ENCODE measurements at places on chromosomes 3 and 15. TPM values are rescaled to one million over a fixed set of nuclear protein-coding genes. Genes with fewer than 3 reads are reported as not detected.

Gene KLHL40
- total RNA-seq: not detected

Gene SLC2A2
- 12.6 TPM for total RNA-seq

Gene C3orf22
- total RNA-seq: not detected

Gene SLC51A
- 0.98 TPM for total RNA-seq

Gene MUSTN1
- 18.6 TPM for total RNA-seq

Gene RABL3
- 30.1 TPM for total RNA-seq

Gene NPAP1
- total RNA-seq: 0.19 TPM

Gene PLA1A
- total RNA-seq: 6.7 TPM

Gene GATA2
- 31.4 TPM for total RNA-seq

Gene BCL2A1
- 2.4 TPM for total RNA-seq

Gene MNS1
- total RNA-seq: 5.6 TPM

Gene HIGD2B
- not detected for total RNA-seq

Gene FILIP1L
- total RNA-seq: 25.5 TPM

DNA sequence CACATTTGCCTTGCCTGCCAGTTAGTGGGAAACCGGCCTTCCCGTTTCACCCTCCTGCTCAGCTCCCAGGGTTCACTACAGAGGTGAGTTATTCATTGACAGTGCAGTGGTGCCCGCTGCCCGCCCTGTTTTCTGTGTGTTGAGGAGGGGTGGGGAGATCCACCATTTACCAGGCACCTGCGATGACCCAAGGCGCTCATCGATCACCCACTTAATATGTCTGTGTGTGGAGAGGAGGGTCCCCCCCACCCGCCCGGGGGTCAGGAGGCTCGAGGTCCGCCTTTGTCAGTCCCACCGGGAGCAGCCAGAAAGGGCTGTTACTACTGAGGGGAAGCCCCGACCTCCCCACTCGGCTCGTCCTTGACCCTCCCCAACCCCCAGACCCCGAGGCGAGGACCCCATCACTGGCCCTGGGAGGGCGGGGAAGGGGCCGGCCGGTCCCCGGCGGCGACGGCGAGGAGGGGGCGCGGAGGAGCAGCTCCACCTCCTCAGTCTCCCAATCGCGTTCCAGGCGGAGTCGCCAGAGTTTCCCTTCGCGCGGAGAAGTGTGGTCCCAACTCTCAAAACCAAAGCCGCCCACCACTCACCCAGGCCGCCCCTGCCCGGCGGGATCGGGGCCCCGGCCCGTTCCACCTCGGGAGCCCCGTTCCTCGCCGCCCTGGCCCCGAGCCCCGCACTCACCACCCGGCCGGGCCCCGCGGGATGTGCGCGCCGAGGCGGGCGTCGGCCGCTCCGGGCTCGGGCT lies 1.1 kb downstream of the PLXNB1 start:
- no peaks in the 10 kb centered on the region for H3K36me3 ChIP-seq
- peak overlapping the region; percentile 76 for H3K4me3 ChIP-seq
- peak; percentile 80 for DNase-seq
- peak overlapping the region; percentile 94 for H3K27ac ChIP-seq

DNA sequence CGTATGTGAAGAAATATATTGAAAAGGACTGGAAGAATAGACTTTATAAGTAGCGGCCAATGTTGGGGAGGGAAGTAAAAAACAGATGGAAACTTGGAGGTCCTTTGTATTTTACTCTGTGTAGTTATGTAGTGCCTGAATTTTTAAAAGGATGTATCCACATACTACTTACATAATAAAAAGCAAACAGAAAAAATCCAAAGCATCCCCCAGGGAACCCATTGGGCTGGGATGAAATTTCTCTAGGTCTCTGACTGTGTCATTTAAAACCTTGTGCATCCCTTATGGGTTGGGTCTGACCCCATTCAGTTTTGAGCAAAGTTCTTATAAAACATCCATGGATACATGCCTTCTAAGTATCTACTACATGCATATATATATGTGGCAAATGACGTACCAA lies 141.1 kb downstream of the NR1D2 start:
- DNase-seq: no peak
- H3K27me3 ChIP-seq: no peaks in the 10 kb centered on the region
- H3K4me1 ChIP-seq: no peaks in the 10 kb centered on the region
- no peak overlapping the region for H3K27ac ChIP-seq
- no peaks in the 10 kb centered on the region for H3K36me3 ChIP-seq

GRCh38 chr3:73746623-73747022 lies 121.9 kb upstream of the PDZRN3 start:
- no peaks in the 10 kb centered on the region for H3K27me3 ChIP-seq
- H3K36me3 ChIP-seq: no peaks in the 10 kb centered on the region
- no peak for DNase-seq
- no peak overlapping the region for H3K27ac ChIP-seq
- H3K4me3 ChIP-seq: no peak overlapping the region

- H3K36me3 ChIP-seq: no peaks in the 10 kb centered on the region
- H3K4me1 ChIP-seq: peaks cover 6% of the 10 kb centered on the region
- peaks cover 5% of the 10 kb centered on the region for H3K27me3 ChIP-seq
- DNase-seq: no peak
Observed at GRCh38 chr3:127134466-127134865, 58.5 kb upstream of the PRR23E start.

- H3K36me3 ChIP-seq: no peaks in the 10 kb centered on the region
- H3K4me3 ChIP-seq: no peak overlapping the region
- H3K27me3 ChIP-seq: no peaks in the 10 kb centered on the region
- H3K4me1 ChIP-seq: peaks cover 3% of the 10 kb centered on the region
- no peak overlapping the region for H3K27ac ChIP-seq
Observed at GRCh38 chr3:45628746-45629145, 34.2 kb downstream of the LIMD1 start.

GRCh38 chr3:136353461-136353860 lies 103.3 kb downstream of the PCCB start:
- no peak overlapping the region for H3K27ac ChIP-seq
- H3K36me3 ChIP-seq: peaks cover 7% of the 10 kb centered on the region
- no peaks in the 10 kb centered on the region for H3K27me3 ChIP-seq
- H3K4me1 ChIP-seq: no peaks in the 10 kb centered on the region
- H3K4me3 ChIP-seq: no peak overlapping the region
- no peak for DNase-seq

DNA sequence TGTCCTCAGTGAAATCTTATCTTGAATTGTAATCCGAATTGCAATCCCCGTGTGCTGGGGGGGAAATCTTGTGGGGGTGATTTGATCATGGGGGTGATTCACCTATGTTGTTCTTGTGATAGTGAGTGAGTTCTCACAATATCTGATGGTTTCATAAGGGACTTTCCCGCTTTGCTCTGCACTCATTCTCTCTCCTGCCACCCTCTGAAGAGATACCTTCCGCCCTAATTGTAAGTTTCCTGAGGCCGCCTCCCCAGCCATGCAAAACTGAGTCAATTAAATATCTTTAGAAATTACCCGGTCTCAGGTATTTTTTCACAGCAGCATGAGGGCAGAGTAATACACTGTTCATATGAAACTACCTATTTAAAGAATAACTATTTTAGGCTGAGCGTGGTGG lies 304.1 kb upstream of the EPHA6 start:
- H3K4me3 ChIP-seq: no peak overlapping the region
- no peaks in the 10 kb centered on the region for H3K4me1 ChIP-seq
- DNase-seq: no peak
- no peaks in the 10 kb centered on the region for H3K27me3 ChIP-seq
- H3K27ac ChIP-seq: no peak overlapping the region

- no peaks in the 10 kb centered on the region for H3K27me3 ChIP-seq
- no peaks in the 10 kb centered on the region for H3K36me3 ChIP-seq
- H3K4me3 ChIP-seq: no peak overlapping the region
- no peaks in the 10 kb centered on the region for H3K4me1 ChIP-seq
- peak; percentile 75 for DNase-seq
- no peak overlapping the region for H3K27ac ChIP-seq
Observed at GRCh38 chr3:139774560-139775302, 97.0 kb upstream of the NMNAT3 start.

DNA sequence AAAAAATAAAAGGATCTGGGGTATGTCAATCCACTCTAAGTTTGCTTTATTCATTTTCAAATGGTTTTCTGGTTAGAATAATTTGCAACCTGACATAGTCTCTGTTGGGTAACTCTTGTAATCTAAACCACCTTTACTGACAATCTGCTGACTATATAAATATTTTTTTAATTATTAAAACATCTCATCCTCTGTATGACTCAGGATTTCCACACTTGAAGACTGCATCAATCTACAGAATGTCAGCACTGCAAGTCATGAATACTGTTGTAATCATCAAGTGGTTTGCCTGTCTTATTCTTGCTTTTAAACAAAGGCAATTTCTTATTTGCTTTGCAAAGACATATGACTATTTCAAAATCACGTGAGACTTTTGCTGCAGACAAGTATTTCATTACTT lies 42.1 kb downstream of the VGLL3 start:
- no peak for DNase-seq
- no peak overlapping the region for H3K4me3 ChIP-seq
- no peaks in the 10 kb centered on the region for H3K4me1 ChIP-seq
- H3K36me3 ChIP-seq: no peaks in the 10 kb centered on the region
- H3K27me3 ChIP-seq: no peaks in the 10 kb centered on the region

GRCh38 chr3:142963516-142964448 lies at the start of gene PAQR9:
TSS of gene PAQR9 (minus strand) at chr3:142963674. CDS start at chr3:142963336, 338 bp downstream.
- H3K4me3 ChIP-seq: peak within 1 kb of the TSS; percentile 46
- no peaks in the 10 kb centered on the region for H3K4me1 ChIP-seq
- peaks cover 6% of the 10 kb centered on the region for H3K27me3 ChIP-seq
- H3K27ac ChIP-seq: no peak within 1 kb of the TSS

DNA sequence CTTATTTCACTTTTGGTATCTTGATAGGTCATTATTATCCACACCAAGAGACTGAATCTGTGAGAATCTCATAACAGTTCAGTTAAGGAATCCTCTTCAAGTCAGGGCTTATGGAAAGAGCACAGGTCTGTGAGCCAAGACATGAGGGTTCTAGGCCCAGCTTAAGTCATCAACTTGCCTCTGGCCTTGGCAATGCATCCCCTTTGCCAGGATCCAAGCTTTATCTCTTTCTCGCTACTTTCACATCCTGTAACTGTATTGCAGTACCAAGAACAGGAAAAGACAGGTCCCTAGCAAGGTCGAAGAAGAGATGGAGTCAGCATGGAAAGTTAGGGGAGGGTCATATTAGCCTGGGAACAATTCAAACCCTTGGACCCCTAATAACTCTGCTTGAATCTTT lies 13.5 kb upstream of the APOD start:
- H3K4me1 ChIP-seq: no peaks in the 10 kb centered on the region
- H3K27ac ChIP-seq: no peak overlapping the region
- no peak overlapping the region for H3K4me3 ChIP-seq
- DNase-seq: no peak
- H3K27me3 ChIP-seq: no peaks in the 10 kb centered on the region

GRCh38 chr15:56587686-56588085 lies 122.7 kb upstream of the MNS1 start:
- no peaks in the 10 kb centered on the region for H3K27me3 ChIP-seq
- no peaks in the 10 kb centered on the region for H3K4me1 ChIP-seq
- H3K27ac ChIP-seq: no peak overlapping the region
- H3K36me3 ChIP-seq: no peaks in the 10 kb centered on the region

GRCh38 chr3:15942462-15942861 lies 144.7 kb upstream of the ANKRD28 start:
- no peaks in the 10 kb centered on the region for H3K4me1 ChIP-seq
- no peak overlapping the region for H3K27ac ChIP-seq
- no peak overlapping the region for H3K4me3 ChIP-seq
- DNase-seq: no peak

DNA sequence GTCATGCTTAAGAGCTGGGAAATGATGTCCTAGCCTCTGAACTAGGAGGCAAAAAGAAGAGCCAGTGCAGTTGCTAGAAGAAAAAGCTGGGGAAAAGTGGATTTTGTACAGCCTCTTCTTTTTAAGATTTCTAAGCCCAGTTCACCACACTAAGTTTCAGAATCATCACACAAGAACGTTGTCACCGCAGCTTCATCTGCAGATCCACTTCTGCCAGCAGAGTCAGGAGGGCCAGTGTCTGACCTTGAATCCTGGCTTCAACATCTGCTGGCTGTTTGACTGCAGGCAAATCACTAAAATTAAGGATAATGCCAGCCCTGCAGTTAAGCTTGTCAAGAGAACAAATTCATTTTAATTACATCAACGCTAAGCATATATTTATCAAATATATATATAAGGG lies 36.2 kb downstream of the HDC start:
- H3K27ac ChIP-seq: no peak overlapping the region
- H3K4me1 ChIP-seq: no peaks in the 10 kb centered on the region
- H3K36me3 ChIP-seq: peaks cover 11% of the 10 kb centered on the region
- no peak for DNase-seq
- H3K27me3 ChIP-seq: no peaks in the 10 kb centered on the region

DNA sequence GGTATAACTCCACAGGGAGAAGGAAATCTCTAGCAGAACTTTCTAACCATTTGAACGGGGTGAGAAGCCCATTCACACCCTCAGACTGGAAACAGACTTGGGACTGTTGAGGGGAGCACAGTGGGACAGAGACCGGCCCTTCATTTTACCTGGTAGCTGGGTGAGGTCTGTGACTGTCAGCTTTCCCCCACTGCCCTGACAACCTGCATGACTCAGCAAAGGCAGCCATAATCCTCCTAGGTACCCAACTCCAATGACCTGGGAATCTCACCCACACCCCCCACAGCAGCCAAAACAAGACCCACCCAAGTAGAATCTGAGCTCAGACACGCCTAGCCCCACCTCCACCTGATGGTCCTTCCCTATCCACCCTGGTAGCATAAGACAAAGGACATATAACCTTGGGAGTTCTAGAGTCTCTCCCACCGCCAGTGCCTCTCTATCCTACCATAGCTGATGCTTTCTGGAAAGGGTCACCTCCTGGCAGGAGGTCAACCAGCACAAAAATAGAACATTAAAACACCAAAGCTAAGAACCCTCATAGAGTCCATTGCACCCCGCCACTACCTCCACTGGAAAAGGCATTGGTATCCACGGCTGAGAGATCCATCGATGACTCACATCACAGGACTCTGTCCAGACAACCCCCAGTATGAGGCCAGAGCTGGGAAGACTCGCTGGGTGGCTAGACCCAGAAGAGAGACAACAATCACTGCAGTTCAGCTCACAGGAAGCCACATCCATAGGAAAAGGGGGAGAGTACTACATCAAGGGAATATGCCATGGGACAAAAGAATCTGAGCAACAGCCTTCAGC lies 28.0 kb downstream of the SENP7 start:
- no peak for DNase-seq
- no peaks in the 10 kb centered on the region for H3K27me3 ChIP-seq
- no peak overlapping the region for H3K4me3 ChIP-seq
- no peak overlapping the region for H3K27ac ChIP-seq
- no peaks in the 10 kb centered on the region for H3K36me3 ChIP-seq
- H3K4me1 ChIP-seq: no peaks in the 10 kb centered on the region

DNA sequence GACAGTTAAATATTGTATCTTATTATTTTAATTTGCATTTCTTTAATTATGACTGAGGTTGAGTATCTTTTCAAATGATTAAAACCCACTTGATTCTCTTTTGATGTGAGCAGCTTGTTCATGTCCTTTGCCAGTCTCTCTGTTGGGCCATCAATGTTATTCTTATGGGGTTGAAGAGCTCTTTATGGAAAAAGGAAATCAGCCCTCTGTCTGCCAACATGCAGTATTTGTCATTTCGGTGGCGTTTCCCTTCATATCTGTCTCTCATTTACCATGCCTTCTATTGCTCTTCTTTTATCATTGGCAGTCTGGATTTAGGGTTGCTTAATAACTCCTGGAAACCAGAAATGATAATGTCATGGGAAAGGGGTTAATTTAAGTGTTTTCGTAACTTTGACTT lies 340.7 kb upstream of the DNAJC19 start:
- no peak overlapping the region for H3K4me3 ChIP-seq
- no peaks in the 10 kb centered on the region for H3K4me1 ChIP-seq
- DNase-seq: no peak
- no peaks in the 10 kb centered on the region for H3K27me3 ChIP-seq
- no peak overlapping the region for H3K27ac ChIP-seq
- no peaks in the 10 kb centered on the region for H3K36me3 ChIP-seq

GRCh38 chr3:188305220-188305619 lies 151.3 kb downstream of the LPP start:
- no peaks in the 10 kb centered on the region for H3K27me3 ChIP-seq
- no peaks in the 10 kb centered on the region for H3K36me3 ChIP-seq
- H3K27ac ChIP-seq: no peak overlapping the region
- no peaks in the 10 kb centered on the region for H3K4me1 ChIP-seq
- no peak for DNase-seq
